ENCODE measurements at places on chromosomes 7 and 10.

DNA sequence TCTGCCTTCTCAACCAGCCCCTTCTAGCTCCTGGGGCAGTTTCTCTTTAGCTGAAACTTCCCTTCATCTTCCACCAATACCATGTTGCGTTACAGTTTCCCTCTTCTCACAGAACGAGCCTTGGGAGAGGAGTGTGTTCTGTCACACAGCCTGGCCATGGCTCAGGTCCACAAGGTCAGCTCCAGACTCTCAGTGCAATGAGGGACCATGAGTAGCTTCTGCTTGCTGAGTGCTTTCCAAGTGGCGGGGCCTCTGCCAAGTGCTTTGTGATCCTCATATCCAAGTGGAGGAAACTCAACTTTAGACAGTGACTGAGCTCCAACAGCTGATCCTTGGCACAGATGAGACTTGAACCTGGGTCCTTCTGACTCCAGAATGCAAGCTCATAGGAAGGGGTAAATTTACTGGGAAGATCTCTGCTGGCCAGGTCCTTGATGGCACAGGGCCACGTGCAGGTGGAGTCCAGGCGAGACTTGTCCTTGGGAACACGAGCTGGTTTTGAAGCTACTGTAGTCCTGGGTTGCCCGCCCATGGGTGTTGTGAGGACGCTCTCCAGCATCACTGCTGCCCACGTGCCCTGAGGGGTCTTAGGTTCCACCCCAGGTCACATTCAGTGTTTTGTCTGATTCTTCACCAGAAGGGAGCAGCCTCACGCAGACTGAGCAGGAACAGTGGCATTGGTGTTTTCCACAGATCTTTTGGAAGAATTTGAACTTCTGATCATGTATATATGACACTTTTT lies 238.0 kb downstream of the EBF3 start:
- no peak for DNase-seq

GRCh38 chr10:113555751-113556150 lies 2.9 kb downstream of the HABP2 start:
- no peak for DNase-seq

DNA sequence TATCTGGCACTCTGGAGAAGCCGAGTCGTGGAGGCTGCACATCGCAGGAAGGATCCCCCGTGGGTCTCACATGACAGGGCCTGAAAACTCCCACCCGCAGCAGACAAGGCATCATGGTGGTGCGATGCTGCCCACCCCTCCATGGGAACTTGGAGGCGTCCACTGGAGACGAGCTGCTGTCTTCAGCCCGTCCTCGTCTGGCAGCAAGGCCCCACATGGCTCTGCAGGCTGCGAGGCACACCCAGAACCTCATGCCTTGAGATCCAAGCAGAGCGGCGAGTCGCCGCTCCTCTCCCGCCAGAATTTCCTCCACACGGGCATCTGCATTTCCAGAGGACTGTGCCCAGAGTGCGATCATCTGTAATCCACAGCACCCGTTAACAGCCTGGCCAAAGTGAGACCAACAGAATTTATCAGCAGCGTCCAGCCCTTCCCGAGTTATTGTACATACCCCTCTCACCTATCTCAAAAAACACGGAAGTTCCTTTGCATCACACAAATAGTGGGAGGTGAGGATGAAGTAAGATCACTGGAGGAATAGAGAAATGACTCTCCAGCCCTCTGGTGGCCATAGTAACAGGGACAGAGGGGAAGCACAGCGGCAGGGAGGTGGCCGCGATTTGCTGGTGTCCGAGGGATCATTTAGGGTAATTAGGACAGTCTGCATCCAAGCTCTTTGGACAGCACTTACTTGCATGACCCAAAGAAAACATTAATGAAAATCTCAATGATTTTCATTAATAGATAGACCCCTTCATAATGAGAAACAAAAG lies 292.4 kb downstream of the USP6NL start:
- no peak for DNase-seq

- DNase-seq = no peak
These were observed 424.1 kb upstream of the NFE2L3 start for GRCh38 chr7:25727876-25728275.
